Stimulated activated CD4-positive, alpha-beta T cell treated with anti-CD3 and anti-CD28 coated beads, Interleukin-12 subunit alpha, Interleukin-12 subunit beta, amount 100 ng/mL, for 4 hours (primary cell): ENCODE measurements at places on chromosomes 7 and 10.

- DNase-seq = no peak
Observed at GRCh38 chr7:1619152-1620079, 49.6 kb upstream of the PSMG3 start.

DNA sequence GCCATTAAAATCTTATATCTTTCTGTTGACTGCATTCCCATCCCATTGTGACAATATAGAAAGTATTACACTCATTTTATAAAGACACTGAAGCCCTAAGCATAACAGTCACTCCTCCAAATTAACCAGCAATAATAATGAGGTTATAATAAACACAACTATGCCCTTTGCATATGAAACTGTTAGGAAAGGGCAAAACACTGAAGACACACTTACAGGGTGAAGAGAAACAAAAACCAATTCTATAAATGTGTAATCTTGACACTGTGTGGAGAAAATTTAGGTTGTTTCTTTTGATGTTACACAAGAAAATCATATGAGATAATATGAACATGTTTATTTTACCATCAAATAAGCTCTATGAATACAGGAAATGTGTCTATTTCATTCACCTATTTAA, 14.0 kb upstream of the GPR37 start:
- DNase-seq = no peak

DNA sequence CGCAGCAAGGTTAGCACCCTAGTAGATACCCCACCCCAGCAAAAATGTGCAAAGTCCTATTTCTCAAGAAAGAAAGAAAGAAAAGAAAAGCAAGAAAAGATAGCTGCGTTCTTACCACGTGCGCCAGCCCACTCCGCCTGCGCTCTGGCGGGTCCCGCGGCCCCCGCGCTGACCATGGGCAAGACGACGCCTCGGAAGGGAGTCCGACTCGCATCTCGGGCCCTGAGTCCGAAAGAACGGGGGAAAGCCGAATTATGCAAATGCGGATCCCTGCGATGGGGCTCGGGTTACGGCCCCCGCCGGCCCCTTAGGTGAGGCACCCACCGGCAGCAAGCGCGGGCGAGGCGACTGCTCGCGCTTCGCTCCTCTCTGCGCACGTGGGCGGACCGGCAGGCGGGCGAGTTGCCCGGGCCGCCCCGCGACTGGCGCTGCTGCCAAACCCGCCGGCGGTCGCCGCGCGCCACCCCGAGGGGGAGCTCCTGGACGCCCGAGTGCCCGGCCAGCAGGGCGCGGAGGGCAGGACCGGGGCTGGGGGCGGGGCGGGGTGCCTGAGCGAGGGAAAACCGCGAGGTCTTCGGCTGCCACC, 2.4 kb upstream of the EGR2 start:
- DNase-seq = peak; percentile 67

- no peak for DNase-seq
Observed at GRCh38 chr7:155427411-155428038, 30.4 kb upstream of the EN2 start.

DNA sequence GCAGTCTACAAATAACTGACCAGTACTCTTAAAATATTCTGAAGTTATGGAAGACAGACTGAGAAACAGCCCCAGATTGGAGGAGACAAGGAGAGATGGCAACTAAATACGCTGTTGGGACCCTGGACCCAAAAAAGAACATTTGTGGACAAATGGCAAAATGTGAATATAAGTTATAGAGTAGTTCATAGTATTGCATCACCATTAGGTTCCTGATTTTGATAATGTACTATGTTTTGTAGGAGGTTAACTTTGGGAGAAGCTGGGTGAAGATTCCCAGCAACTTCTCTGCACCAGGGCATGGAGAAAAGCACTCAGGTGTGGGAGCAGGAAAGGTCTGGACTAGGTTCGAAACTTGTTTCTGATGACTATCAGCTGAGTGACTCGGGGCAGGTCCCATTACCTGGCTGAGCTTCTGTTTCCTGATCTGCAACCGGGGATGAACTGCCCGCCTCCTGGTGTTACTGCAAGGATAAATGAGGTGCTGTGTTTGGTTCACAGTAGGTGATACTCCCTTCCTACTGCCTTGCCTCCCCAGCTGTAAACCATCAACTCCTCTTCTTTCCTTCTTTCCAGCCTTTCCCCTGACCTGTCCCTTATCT, 48.2 kb downstream of the EEPD1 start:
- no peak for DNase-seq

- peak; percentile 28 for DNase-seq
Observed at GRCh38 chr7:75639071-75639885, 99.5 kb downstream of the HIP1 start.

GRCh38 chr7:155011086-155011485, 8.2 kb upstream of the PAXIP1 start:
- no peak for DNase-seq

GRCh38 chr10:96440361-96441292, 73.1 kb downstream of the TLL2 start:
- DNase-seq = no peak

GRCh38 chr10:49139846-49140195, 6.0 kb upstream of the FAM170B start:
- DNase-seq = no peak

DNA sequence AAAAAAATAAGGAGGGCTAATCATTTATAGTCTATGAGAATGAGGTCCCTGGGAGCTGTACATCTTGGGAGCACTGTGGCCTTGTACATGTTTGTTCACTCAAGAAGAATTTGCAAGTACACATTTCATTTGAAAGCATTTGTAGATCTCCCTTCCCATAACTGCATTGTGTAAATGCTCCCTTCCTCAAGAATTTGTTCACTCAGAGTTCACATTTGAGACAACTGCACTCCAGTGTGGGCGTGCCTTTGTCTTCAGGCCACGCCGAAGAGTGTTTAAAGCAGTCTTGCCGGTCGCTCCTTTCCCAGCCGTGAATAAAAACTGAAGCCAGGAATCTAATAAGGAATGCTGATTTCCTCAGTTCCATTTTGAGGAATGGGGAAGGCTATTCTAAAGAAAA, 291.1 kb upstream of the LYZL1 start:
- DNase-seq = no peak

- no peak for DNase-seq
Observed at GRCh38 chr10:80201608-80202141, 3.7 kb downstream of the ANXA11 start.

DNA sequence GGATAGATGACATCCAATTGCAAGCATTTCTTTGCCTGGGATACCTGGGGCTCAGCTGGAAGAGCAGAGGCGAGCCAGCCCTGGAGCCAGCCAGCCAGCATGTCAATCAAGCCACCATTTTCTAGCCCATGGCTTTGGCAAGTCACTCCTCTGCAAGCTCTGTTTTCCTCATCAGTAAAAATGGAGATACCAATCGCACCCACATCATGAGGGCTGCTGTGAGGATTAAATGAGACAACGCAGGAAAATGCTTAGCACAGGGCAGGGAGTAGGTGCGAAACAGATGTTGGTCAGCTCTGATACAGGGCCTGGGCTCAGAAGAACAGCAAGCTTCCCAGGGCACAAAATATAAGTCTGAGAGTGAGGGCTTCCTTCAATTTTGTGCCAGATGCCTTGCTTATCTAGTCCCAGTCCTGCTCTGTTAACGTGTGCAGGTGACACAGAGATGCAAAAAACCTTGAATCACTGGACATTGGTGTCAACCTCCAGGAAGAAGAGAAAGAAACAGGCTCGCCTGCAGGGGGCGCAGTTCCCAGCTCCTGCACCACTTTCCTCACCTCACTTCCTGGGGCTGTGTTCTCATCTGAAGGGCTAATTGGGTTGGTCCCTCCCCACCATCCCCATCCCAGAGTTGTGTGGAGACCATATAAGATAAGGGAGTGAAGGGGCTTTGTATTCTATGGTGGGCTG, 72.8 kb upstream of the CACUL1 start:
- no peak for DNase-seq

GRCh38 chr7:133977409-133978274, 149.5 kb upstream of the LRGUK start:
- DNase-seq = no peak

DNA sequence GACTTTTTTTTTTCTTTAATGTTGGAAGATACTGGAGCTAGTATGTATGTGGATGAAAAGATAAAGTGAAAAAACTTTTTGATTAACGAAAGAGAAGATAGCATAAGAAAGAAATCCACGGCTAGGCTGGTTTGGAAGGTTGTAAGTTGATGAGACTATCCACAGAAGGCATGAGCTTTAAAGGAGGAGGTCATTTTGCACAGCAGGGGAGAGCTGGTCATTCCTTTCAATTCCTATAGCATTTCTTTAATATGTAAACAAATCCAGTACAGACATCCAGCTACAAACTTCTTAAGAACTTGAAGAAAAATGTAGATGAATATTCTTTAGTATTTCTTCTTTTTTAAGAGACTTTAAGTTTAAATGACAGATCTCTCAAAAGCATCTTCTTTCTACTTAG, 281.3 kb downstream of the CACNA2D1 start:
- no peak for DNase-seq

- DNase-seq = no peak
Observed at GRCh38 chr10:116768786-116769185, 26.4 kb upstream of the HSPA12A start.

DNA sequence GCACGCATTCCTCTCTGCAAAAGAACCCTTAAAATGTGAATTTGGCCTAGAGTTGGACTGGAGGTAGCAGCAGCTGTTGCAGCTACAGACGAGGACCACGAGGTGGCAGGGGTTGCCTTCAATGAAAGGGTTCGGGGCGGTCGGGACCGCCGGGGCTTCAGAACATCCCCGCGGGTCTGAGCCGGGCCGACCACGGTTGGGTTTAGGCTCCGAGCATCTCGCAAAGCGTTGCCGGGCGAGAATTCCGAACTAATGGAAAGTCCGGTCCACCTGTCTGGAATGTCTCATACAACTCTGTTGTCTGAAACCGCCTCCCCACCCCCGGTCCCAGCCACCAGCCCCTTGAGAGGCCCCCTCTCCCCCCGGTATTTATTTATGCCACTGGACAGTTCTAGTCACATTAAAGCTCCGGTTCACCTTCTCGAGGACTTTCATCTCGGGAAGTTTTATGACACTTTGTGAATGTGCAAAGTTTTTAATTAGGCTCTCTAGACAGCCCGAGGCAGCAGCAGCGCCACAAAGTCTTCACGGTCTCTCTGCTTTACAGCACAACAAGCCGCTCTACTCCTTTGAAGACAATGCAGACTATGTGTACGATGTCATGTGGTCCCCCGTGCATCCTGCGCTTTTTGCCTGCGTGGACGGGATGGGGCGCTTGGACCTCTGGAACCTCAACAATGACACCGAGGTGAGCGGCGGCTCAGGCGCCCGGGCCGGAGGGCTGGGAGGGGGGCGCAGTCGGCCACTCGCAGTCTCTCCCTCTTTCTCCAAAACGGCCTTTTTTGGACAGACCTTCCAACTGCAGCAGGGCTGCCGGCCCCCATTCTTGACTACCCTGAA, 246.2 kb downstream of the SLC25A13 start:
- DNase-seq = peak; percentile 43

- DNase-seq = no peak
Observed at GRCh38 chr7:139079861-139080260, 29.7 kb downstream of the ZC3HAV1 start.

DNA sequence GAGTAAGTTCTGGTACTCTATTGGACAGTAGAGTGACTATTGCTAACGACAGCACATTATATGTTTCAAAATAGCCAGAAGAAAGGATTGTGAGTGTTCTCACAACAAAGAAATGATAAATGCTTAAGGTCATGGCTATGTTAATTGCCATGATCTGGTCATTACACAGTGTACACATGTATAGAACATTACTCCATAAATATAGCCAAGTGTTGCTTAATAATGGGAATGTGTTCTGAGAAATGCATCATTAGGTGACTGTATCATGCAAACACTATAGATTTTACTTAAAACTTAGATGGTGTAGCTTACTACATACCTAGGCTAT, 19.6 kb downstream of the EPC1 start:
- DNase-seq = no peak

GRCh38 chr7:31707089-31707488, 20.1 kb downstream of the PPP1R17 start:
- DNase-seq = no peak

DNA sequence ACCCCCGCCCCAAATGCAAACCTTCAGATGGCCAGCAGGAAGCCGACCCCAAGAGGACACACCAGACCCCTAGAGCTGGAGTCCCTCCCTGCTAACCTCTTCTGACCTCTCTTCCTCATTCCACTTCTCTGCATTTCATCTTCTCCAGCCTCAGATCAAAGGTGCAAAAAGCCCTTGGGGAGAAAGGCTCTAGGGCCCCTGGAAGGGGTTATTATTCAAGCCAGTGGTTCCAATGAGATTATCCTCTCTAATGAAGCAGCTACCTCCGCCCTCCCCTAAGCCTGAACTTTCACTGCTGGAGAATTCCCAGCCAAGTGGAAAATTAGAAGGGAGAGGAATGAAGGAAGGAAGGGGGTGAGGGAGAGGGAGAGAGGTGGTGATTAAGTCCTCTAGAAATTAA, 343.9 kb downstream of the PLXNA4 start:
- DNase-seq = no peak

GRCh38 chr10:133336577-133337369, at the start of gene CALY:
CALY (minus strand) TSS chr10:133336896; CDS start chr10:133328989, 7,907 bp downstream.
- DNase-seq = peak; percentile 59

DNA sequence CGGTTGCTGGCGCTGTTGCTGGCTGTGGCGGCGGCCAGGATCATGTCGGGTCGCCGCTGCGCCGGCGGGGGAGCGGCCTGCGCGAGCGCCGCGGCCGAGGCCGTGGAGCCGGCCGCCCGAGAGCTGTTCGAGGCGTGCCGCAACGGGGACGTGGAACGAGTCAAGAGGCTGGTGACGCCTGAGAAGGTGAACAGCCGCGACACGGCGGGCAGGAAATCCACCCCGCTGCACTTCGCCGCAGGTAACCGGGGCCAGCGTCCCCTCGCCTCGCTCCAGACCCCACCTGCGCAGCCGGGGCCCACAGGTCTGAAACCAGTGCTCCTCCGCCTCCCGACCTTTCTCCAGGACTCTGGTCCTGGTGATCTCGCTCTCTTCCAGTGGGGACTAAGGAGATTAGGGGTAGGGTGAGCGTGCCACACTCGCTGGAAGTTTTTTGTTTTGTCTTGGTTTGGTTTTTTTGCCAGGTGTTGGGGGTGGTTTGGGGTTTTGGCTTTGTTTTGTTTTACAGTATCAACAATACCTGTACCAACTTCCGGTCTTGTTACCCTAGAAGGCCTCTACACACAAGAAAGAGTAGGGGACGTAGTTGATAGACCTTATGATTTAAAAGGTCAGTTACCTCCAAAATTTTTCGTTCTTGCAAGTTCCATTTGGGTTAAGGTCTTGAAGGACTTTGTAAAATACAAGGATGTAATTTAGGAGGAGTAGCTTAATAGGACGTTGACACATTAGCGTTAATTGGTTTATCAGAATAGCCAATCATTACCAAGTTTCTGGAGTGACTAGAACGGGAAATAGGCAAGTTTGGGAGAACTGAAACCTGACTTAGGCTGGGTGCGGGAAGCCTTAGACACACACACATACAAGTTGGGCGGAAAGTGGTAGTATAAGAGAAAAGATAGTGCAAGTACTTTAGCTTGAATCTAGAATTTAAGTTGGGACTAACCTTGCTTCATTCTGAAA, 704 bp downstream of the TNKS2 start:
- DNase-seq = peak; percentile 33

DNA sequence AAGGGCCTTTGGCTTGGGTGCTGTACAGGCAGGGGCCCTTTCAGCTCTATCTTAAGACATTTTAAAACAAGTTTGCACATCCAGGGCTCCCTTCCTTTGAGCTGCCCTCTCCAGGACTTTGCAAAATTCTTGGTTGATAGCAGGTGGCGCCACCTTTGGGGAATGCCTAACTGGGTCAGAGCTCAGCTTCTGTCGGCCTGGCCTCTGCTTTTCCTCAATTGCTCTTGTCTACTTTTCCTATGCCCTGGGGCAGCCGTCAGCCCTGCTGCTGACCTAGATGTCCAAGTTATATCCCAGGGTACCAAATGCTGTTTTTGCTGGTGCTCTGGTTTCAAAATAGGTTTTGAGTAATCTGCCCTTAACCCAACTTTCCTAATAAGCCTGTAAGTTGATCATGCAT, 65.8 kb downstream of the APBB1IP start:
- DNase-seq = peak; percentile 14

- no peak for DNase-seq
Observed at GRCh38 chr7:76364198-76364584, 5.4 kb upstream of the YWHAG start.
